ENCODE measurements at places on chromosomes 12 and 14.
A peak's percentile ranks its signal among the peaks of the same experiment; 100 is the strongest.

GRCh38 chr12:89493670-89494302 is 30.8 kb downstream of the GALNT4 start:
- no peak for DNase-seq

DNA sequence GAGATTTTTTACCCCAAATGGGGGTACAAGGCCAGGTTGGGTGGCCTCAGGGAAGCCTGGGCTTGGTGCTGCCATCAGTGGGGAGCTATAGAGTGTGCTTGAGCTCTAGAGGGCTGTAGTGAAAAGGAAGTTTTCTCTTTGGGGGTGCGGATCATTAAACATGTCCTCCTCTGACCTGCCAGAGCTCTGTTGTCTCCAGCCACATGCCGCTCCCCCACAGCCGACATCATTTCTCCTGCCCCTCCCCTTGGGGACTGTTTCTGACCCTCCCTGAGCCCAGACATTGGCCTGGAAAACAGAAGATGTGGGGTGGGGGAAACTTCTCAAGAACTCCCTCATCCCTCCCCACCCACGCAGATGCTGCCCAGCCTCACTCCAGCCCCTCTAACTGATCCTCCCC is 25.3 kb downstream of the DTX1 start:
- DNase-seq = peak; percentile 42

DNA sequence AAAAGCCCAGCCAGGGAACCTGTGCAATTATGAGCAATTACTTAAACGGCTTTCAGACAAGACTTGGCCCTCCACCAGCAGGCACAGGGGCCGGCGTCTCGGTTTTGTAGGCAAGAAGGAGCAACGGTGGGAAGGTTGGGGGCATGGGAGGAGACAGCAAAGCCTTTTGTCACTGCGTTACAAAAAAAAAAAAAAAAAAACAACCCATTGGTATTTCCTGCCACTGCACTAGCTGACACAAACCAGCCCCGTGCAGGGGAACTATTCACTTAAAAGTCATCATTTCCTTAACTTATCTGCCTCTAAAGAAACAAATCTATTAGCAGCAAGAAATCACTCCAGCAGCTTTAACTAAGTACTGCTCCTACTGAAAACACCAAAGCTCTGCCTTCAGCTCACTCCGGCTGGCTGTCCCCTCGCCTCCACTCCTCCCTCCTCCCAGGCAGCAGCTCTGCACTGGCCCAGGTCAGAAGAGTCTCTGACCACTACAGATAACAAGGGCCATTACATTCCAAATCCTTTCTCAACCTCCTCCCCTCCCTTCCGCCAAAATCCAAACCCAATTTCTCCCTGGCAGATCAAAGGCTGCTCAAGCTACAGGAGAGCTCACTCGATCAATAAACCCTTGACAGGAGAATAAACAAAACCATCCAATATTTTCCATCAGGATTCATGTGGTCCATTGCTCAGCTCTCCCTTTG is 105.2 kb upstream of the CDKN3 start:
- no peak for DNase-seq

DNA sequence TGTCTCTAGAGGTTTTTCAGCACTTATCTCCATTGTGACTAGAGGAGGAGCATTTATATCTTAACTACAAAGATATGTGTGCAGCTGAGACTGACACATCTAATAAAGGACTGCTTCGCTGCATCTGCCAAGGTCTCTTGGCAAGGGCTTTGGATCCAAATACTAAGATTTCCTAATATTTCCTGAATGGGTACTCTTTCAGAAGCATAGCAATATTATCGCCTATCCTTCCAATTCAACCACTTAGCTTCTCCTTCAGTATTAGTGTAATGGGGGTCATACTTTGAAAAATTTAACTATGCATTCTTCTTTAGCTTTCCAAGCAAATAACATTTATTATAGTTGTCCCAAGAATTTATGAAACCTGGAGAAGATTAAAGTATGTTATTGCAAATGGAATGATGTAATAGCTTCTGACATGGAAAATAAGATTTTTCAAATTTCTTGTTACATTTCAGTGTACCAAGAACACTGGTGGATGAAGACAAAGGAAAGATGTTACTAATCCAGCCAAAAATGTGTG is 243.0 kb upstream of the PDE3A start:
- no peak for DNase-seq

- DNase-seq = no peak
These were observed 327.7 kb downstream of the TMEM121 start for GRCh38 chr14:105853907-105854599.

DNA sequence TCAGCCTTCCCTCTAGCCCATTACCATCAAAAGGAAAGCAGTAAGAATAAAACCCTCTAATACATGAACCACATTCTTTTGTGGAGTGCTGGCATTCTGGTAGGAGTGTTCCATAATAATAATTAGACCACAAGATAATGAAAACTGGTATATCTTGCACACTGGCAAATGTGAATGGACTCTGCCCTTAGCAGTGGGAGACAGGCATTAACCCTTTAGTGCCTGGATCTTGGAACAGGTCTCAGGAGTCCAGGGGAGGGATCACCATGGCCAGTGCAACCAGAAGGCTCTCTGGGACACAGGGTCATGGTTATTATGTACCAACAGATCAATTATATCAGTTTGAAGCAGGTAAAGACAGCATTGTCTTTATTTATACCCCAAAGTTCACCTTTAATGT is 387.5 kb upstream of the TMPO start:
- DNase-seq = no peak

GRCh38 chr12:64083285-64084210 is 138.5 kb downstream of the KICS2 start:
- peak; percentile 69 for DNase-seq

DNA sequence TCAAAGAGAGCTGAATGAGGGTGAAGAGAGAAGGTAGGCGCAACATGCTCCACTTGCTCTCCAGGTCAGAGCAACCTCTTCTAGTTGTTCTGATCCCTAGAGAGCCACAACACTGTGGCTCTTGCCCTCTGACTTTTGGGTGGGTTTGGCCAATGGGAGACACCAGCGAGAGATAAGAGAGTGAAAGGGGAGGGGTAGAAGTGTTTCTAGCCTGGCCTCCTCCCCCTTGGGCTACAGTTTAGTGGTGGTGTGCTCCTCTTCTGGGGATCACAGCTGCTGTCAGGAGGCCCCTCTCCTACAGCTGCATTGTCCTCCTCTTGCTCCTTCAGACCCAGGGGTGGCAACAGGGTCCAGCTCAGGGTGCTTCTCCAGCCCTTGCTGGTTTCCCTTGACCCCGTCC is 454.8 kb downstream of the FUT8 start:
- DNase-seq = no peak

GRCh38 chr12:3315201-3315661 is 175.8 kb upstream of the PRMT8 start:
- DNase-seq = peak; percentile 62

GRCh38 chr14:61034416-61035120 is 53.5 kb downstream of the SLC38A6 start:
- no peak for DNase-seq

DNA sequence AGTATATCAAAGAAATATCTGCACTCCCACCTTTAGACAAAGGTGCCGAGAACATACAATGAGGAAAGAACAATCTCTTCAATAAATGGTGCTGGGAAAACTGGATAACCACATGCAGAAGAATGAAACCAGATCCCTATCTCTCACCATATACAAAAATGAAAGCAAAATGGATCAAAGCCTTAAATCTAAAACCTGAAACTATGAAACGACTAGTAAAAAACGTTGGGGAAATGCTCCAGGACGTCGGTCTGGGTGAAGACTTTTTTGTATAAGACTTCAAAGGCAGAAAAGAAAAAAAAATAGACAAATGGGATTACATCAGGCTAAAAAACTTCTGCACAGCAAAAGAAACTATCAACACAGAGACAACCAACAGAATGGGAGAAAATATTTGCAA is 83.8 kb downstream of the PPM1A start:
- DNase-seq = no peak

- DNase-seq = no peak
These were observed 46.7 kb upstream of the RNU6-8 start for GRCh38 chr14:32249780-32250179.

DNA sequence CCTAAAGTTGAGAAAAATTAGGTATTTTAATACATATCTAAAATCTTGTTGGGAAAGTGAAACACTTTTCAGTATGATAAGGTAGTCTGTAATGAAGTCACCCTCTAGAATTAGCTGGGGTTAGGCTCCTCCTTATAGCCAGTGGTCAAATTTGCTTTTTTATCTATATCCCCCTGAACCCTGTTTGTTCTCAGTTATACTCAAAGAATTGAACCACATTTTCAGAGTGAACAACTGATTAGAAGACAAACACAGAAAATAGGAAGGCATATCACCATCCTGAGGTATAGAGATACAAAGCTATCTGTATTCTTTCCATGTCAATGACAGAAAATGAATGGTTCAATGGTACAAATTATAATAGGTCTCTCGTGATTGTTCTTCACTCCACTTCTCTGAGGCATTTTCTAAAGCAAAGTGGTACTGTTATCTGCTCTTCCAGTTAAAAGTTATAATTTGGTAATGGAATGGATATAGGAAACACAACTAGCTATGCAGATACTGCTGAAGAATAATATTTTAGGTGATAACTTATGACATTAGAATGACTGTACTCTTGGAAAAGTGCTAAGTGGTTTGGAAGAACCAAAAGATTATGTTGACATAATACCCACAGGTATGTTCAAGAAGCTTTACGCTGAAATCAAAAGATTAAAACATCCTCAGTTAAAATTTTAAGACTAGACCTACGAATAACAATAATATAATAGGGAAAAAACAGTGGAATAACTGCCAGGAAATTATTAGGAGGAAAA is 27.6 kb downstream of the WASHC3 start:
- DNase-seq = no peak

- no peak for DNase-seq
These were observed 593 bp downstream of the PIP4P1 start for GRCh38 chr14:20460458-20461224.

DNA sequence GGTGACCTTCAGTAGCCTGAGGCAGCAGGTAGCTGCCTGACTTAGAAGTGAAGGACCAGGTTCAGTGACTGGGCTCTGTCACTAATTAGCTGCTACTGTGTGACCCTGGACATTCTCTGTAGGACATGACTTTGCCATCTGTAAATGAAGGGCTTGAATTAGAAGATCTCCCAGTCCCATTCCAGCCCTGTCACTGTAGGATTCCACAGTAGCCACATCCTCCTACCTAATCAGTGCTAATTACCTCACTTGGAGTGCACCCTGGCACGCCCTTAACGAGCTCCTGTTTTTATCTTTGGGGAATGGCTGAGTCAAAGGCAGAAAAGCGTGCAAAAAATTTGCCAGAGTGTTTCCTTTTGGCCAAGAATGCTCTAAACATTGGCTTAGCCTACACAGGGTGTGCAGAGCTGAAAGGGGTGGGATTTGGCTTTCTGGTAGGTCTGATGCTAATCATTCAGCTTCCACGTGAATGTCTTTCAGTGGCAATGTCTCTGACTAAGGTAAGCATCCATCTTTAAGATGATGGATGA is 6.8 kb downstream of the NTF3 start:
- DNase-seq = no peak

DNA sequence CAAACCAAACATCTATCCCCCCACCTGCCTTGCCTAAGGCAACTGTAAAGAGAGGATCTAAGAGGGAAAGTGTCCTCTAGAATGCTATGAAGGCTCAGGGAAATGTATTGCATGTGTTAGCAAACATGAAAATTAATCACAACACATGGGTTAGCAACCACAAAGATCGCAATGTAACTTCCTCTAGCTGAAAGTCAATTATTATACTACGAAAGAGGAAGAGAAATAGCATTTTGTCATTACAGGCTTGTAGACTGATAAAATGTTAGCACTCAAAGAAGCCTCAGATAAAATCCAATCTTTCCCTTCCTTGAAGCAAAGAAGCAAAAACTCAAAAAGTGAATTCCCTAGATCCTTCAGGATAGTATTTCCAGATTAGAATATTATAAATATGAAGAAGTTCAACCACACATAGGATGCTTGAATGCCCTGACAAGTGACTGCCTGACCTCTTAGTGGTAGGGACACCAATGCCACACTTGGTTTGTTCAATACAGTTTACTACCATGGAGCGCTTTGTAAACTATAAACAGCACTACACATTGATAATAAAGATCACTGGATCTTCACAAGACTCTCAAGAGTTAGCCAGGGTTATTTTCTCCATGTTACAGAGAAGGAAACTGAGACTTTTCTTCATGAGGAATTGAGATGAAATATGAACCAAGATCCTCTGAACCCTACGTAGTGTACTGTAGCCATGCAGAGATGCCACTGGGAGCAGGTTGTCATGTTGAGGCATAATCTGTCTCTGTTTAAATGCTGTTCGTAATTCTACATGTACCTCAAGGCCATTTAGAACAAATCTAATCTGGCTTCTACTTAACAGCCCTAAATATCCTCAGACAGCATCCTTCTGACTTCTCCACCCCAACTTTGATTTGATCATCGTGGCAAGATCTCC is 100.7 kb downstream of the ITPR2 start:
- no peak for DNase-seq

DNA sequence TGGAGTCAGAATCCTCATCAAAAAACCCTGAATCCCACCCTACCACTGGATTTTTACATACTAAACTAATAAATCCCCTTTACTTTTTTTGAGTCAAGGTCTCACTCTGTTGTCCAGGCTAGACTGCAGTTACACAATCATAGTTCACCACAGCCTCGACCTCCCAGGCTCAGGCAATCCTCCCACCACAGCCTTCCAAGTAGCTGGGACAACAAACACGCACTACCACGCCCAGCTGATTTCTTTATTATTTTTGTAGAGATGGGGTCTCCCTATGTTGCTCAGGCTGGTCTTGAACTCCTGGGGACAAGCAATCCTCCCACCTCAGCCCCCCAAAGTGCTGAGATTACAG is 24.3 kb downstream of the SPTSSA start:
- DNase-seq = no peak

- DNase-seq = no peak
These were observed 37.0 kb upstream of the BAZ1A start for GRCh38 chr14:34912182-34912581.

GRCh38 chr12:57106021-57106708 is 5.0 kb downstream of the STAT6 start:
- DNase-seq = no peak

DNA sequence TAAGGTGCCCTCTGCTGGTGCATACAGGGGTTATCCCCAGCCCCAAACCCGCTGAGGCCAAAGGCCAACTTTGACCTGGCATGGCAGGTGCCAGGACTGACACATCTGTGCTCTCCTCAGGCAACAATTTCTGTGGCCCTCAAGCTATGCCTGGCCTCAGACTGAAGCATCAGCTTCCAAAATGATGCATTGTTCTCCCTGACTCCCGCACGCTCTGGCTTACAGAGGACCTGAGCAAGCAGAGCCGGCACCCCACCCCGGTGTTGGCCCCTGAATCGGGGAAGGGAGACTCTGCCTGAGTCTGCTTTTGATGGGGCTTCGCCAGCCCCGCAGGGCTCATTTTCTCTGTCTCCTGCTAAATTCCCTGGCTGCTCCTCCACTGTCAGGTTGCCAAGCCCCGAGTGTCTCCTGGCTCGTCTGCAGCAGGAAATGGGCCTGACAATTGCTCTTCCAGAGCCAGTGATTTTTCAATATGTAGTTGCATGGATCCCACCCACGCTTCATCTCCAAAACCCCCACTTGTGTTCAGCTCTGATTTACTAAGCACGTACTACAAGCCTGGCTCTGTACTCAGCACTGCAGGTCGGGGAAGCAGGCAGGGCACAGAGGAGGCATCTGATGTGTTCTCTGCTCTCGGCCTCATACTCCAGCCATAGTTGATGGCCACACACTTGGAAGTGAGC is 126.1 kb downstream of the SLC38A6 start:
- DNase-seq = no peak

Measured in left kidney (tissue), 8 donors.